Activated CD4-positive, alpha-beta T cell treated with anti-CD3 and anti-CD28 coated beads, Interleukin-2, amount 10 ng/mL, durations not matched to agents 24 days and 14 days (primary cell): ENCODE measurements at places on chromosomes 16 and 17.

DNA sequence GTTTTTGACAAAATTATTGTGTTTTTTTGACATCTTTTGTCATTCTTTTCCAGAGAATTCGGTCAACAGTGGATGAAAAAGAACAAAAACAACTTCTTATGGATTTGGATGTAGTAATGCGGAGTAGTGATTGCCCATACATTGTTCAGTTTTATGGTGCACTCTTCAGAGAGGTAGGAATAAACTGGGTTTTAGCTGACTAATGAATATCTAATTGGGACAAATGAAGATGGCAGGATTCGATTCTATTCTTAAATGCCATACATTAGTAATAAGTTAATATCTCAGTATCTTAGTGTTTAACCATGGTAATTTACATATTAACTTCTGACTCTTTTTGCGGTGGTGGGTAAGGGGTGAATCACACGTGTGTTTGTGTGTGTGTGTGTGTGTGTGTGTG lies 74.8 kb downstream of the MAP2K4 start:
- DNase-seq, result no peak

GRCh38 chr17:5536866-5537650 lies 47.3 kb downstream of the NLRP1 start:
- DNase-seq, result no peak

DNA sequence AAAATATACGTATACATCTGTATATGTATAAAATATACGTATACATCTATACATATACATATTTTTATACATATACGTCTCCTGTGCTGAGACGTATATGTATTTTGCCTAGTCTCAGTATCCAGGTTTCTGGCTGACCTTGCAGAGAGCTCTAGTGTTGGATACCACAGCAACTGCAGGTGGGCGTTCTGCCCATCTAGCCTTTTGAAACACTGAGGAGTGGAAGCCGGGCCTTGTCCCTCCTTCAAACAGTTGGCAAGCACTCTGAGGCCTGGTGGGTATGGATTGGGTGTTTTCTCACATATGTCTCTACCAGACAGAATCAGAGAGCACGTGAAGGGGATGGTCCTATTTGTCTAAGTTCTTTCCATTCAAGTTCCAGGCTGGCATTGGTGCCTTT lies 39.4 kb upstream of the MRC2 start:
- no peak for DNase-seq

- DNase-seq, result no peak
Observed at GRCh38 chr17:7191069-7191468, 11.9 kb upstream of the ASGR1 start.

DNA sequence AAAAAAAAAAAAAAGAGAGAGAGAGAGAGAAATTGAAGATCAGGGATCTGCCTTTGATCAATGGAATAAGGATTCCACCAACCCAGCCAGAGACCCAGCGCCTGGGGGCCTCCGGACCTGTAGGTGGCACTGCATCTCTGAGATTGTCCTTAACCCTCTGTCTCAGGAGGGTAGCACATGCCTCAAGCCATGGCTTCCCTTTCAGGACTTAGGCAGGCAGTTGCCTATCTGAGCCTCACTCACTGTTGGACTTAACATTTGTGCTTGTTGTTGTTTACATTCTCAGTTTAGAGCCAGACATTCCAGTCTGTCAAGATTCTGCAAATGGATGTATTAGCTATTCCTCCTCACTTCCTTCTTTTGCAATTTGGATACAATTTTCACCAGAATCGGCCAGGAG lies 5.1 kb upstream of the SCNN1B start:
- peak; percentile 56 for DNase-seq

GRCh38 chr17:8867361-8867981 lies at the start of gene PIK3R6:
TSS of gene PIK3R6 (minus strand) at chr17:8867674. CDS start at chr17:8849794, 17,880 bp downstream.
- peak; percentile 73 for DNase-seq

DNA sequence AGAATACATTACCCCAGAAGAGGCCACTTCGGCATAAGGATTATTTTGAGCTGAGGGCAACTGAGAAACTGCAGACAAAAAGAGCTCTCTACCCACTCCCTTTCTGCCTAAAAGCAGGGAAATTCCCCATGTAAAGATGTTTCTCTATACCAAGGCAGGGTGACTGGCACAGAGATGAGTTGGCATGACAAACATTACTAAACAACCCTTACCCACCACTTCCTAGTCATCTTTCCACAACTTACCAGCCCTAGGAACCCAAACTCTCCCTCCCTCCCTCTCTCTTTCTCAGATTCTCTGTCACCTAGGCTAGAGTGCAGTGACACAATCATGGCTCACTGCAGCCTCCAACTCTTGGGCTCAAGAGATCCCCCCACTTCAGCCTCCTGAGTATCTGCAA lies 68.6 kb downstream of the EMP2 start:
- DNase-seq, result no peak

- no peak for DNase-seq
Observed at GRCh38 chr17:77124192-77124889, 16.4 kb upstream of the SEC14L1 start.

DNA sequence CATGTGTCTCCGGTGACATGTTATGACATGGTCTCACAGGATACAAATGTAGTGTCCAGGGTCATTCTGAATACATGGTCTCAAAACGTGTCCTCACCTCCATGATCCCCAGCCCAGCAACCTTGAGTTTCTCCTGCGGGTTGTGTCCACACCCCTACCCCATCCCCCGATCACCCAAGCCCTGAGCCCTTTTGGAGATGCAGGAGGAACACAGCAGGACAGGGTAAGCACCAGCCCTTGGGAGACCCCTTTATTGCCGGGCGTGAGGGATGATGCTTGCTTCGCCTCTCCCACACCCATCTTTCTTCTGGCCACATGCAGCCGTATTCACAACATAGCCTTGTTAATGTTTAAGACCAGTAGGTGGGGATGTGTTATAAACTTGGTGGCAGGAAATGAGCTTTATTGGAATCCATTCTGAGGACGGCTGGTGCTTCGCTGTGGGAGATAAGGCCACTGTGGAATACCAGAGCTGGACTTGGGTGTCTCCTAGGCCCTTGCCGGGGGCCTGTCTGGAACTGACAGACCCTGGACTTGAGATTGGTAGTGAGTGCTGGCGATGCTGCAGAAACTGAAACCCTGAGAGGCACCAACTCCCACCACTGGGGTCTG lies 5.5 kb downstream of the TMEM132E start:
- peak; percentile 57 for DNase-seq

- no peak for DNase-seq
Observed at GRCh38 chr16:30622455-30623032, 12.4 kb upstream of the ZNF689 start.

DNA sequence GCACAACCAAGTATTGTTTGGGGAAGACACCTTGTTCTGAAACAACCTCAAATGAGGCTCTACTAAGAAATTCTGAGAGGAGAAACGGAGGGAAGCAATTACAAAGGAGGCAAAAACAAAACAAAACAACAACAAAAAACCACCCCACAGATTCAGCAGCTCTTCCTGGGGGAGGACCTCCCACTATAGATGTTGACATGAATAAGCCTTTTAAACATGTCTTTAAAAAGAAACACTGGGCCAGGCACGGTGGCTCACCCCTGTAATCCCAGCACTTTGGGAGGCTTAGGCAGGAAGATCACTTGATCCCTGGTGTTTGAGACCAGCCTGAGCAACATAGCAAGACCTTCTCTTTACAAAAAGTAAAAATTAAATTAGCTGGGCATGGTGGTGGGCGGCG lies 22.6 kb upstream of the JPH3 start:
- no peak for DNase-seq

GRCh38 chr16:88088161-88088581 lies 136.9 kb downstream of the BANP start:
- DNase-seq, result no peak

DNA sequence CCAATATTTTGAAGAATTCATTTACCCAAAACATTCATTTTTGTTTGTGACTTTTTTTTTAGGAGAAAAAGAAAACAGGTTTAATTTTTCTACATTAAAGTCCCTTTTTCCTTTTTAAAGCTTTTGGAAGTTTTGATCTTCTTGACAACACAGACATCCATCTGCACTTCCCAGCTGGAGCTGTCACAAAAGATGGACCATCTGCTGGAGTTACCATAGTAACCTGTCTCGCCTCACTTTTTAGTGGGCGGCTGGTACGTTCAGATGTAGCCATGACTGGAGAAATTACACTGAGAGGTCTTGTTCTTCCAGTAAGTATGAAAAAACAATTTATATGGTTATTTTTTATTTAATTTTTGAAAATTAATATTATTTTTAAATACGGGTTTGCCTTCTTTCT lies 37.2 kb downstream of the SIAH1 start:
- no peak for DNase-seq

DNA sequence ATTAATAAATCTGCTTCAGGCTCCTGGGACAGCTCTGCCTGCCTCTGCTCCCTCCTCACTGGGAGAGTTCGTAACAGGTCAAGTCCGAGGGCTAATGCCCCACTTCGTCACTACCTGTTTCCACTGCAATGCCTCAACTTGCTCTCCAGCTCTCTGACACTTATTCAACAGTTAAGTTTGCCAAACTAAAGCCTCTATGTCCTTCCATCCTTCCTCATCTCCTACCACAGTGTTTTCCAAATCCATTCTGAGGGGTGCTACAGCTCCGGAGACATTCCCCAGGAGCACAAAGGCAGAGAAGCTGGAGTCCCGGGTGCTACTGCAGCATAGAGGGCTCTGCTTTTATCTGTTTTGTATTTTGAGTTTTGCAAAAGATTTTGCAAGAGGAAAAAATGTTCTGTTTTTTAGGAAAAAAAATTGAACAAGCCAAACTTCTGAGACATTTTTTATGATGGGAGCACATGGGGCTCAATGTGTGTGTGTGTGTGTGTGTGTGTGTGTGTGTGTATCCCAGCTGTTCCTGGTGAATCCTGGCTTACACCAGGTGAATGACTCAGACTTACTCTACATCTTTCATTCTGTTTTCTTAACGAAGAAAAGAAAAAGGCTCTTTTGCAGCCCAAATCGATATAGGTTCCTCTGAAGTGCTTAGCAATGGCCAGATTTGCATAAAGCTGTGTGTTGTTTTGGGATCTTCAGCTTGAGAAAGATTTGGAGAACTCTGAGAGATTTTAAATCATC lies 46.1 kb upstream of the MYOCD start:
- no peak for DNase-seq

GRCh38 chr16:55204069-55204468 lies 119.9 kb upstream of the IRX6 start:
- no peak for DNase-seq

GRCh38 chr17:74831444-74832146 lies 28.1 kb downstream of the GRIN2C start:
- DNase-seq, result no peak

DNA sequence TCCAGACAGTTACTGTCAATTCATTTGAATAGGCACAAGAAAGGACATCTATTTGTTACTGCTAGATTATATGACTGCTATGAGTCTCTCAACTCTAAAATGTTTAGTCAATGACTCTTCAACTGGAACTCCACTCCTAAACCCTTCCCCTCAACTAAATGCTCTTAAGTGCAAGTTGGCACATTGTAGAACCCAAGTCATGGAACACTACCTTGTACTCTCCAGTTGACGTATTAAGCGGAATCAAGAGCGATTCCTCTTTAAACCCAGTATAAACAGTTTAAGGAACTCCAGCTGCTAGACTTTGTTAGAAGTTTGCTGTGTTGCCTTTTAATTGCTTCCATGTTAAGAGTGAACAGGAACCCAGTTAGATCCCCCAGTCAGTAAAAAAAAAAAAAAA lies 44.6 kb downstream of the STH start:
- DNase-seq, result no peak

- peak; percentile 13 for DNase-seq
Observed at GRCh38 chr17:51245535-51245934, 14.3 kb downstream of the MBTD1 start.

- DNase-seq, result no peak
Observed at GRCh38 chr17:1312261-1312870, 32.9 kb downstream of the TRARG1 start.

- no peak for DNase-seq
Observed at GRCh38 chr16:85333744-85334640, 221.7 kb upstream of the CIBAR2 start.

DNA sequence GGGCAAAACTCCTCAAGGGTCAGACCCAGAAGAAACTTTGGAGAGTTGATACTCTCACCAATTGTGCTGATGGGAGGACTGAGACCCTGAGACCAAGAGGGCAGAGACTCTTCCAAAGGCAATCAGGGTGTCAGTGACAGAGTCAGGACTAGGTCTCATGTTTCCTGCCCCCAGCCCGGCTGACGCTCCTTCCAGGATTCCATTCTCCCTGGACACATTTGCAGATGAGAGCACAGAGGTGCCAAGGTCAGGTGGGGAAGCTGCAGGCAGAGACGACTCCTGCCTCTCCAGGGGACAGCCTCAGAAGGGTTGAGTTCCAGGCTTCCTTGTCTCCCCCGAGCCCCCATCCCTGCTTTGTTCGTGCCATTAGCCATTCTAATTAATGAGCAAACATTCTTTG lies 174.1 kb downstream of the WSCD1 start:
- no peak for DNase-seq

DNA sequence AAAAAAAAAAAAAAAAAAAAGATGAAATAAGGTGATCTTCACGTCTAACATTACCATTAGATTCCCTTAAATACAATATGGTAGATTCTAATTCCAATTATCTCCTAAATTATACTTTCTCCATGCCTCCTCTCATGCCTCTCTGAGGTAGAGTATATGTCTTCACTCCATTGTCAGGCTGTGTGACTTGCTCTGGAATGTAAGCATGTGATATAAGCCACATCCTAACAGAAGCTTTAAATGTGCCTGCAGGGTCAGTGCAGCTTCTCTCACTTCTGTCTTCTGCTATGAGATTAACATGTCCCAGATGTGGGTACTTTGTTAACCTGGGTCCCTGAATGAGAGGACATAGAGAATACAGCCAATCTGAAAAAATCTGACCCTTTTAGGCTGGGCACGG lies 32.6 kb downstream of the MED13 start:
- no peak for DNase-seq

GRCh38 chr17:47106130-47106529 lies 83.0 kb downstream of the CDC27 start:
- DNase-seq, result no peak

DNA sequence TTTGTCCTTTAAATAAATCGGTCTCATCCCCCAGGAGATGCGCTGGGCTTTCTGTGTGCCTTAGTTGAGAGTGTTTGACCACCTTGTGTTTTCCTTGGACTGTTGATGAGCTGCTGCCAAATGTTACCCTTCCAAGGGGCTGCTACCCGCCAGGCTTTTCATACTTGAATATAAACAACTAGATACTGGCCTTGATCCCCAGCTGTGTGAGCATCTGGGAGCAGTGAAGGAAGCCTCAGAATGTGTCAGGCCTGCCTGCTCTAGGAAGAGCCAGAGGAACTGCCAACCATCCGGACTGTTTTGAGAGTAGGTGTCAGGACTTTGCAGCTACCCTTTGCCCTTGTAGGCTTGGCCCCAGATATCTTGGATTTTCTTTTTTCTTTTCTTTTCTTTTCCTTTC lies 57.8 kb downstream of the LDHD start:
- no peak for DNase-seq
